NT2/D1 (cell line): ENCODE measurements at places on chromosomes 11 and 22.

DNA sequence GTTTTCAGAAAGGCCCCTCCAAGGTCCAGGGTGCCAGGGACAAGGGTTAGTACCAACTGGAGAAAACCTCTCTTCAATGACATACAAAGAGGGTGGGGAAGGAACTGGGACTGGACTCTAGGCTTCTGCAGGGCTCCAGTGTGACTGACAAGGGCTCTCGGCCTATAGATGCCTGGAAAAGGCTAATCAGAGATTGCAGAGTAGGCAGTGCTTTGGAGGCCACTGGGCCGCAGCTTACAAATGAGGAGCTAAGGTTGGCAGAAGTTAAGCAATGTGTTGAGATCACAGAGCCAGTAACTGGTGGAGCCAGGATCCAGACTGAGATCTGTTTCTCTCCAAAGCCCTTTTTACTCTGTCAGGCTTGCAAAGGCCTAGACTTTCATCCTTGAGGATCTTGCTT lies 7.4 kb upstream of the DGKZ start:
- no peak for DNase-seq

DNA sequence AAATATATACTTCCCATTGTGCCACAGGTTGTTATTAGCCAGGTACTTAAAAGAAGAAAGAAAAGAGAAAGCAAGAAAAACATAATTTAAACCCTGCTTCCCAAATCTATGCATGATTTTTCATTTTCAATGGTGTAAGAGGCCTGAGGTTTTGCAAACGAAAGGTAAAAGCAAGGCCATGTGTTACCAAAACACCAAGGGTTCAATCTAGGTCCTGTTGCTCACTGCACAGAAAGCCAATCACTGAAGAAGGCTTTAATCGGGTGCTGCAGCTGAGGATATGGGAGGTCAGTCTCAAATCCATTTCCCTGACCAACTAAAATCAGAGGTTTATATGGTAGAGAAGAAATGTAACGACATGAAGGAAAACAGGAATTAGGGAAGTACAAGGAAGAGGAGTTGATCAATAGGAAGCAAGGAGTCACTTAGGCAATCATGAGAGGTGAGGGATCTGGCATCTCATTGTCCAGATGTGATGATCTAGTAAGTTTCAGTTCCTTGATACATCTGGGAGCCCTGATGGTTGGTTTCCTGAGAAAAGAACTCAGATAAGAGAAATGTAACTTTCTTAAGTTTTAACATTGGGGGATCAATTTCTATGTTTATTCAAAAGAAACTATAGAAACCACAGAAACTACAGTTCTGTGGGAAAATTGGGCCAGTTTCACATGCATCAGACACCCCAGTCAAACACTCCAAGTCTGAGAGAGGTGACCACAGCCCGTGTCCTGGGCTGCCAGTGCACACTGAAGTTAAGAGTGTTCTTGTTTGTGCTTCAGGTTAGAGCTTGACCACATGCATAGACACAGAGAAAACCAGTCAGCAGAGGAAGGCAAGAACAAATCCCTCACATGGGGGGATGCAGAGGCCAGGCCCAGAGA lies 18.1 kb upstream of the DKK3 start:
- DNase-seq = no peak

- no peak for DNase-seq
Observed at GRCh38 chr11:63404161-63404935, 34.8 kb downstream of the SLC22A9 start.

DNA sequence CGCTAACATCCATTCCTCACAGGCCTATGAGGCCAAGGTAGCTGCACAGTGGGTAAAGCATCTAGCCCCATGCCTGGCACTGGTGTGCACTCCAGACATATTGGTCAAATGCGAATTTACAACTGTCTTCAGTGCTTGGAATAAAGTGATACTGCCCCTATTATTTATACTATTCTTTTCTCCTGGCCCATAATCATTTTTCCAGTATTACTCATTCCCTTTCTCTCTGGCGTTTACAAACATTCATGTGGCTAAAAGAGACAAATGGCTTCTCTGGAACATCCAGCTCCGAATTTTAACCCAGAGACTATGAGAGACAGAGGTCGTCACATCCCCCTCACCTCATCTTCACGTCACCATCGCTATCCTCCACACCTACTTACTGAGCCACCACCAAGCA lies 87.2 kb upstream of the PITPNB start:
- DNase-seq = no peak

DNA sequence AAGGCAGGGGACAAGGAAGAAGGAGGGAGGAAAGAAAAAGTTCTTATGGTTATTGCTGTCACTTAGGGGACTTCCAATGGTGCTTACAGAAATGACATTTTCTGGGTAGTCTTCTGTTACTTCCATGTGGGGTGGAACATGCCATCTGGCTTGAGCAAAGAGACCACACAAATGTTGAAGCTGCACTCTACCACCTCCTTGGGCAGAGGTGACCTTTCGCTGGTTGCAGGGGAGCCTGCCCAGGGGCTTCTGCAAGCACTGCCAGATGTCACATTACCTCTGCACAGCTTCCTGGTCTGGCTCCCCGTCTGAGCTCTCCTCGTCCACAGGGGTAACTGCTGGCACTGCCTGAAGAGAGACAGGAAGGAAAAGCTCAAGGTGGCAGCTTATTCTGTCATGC lies 32.6 kb upstream of the APOA1 start:
- no peak for DNase-seq

DNA sequence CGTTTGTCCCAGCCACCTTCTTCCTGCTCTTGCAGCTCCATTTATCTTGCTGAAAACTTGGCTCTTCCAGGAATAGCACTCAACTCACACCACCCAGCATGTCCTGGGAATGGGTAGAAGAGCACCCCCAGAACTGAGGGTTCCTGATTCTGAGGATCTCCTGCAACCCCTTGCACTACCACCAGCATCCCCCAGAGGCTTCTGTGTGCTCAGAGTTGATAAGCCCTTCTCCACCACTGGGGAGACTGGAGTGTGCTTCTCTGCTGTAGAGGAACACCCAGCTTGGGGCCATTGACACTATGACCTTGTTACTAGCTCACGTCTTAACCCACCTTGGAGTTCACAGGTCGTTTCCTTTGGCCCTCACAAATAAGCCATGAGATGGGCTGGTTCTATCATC lies 121.0 kb downstream of the GRIK4 start:
- DNase-seq = no peak

DNA sequence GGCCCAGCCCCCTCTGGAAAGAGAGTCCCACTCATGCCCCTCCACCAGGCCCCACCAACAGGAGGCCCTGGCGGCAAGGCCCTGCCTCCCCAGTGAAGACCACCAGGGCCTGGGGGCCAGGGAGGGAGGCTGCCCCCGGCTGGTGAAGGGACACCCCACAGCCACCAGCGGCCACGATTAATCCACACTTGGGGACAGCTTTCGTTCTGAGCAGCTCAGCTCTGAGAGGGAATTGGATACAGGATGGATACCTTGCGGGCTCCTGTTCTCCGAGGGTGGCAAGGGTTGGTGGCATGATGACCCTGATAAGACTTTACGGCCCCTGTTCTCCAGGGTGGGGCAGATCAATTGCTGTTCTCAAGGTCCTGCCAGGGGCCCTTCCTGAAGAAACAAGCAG lies 6.9 kb upstream of the NLRP6 start:
- DNase-seq = no peak

- no peak for DNase-seq
Observed at GRCh38 chr11:83540728-83541127, 254.6 kb upstream of the CCDC90B start.

DNA sequence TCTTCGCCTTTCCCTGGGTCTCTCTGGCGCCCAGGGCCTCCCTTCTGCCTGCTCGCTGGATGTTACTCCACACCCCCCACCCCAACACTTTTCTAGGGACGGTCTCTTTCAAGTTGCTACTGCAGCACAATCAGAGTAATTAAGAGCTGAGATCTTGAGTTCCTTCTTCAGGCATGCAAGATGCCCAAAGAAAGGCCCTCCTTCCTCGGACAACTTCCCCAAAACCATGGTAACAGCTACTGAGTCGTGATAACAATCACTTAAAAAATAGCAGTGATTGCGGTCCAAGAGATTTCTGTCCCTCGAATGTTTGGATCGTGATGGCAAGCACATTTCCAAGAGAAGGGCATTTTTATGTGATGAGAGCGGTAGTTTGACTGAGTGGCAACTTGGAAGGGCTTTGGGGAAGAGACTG lies 638 bp upstream of the TENM4 start:
- no peak for DNase-seq

- DNase-seq = peak; percentile 49
Observed at GRCh38 chr22:29306835-29307595, 565 bp downstream of the GAS2L1 start.

DNA sequence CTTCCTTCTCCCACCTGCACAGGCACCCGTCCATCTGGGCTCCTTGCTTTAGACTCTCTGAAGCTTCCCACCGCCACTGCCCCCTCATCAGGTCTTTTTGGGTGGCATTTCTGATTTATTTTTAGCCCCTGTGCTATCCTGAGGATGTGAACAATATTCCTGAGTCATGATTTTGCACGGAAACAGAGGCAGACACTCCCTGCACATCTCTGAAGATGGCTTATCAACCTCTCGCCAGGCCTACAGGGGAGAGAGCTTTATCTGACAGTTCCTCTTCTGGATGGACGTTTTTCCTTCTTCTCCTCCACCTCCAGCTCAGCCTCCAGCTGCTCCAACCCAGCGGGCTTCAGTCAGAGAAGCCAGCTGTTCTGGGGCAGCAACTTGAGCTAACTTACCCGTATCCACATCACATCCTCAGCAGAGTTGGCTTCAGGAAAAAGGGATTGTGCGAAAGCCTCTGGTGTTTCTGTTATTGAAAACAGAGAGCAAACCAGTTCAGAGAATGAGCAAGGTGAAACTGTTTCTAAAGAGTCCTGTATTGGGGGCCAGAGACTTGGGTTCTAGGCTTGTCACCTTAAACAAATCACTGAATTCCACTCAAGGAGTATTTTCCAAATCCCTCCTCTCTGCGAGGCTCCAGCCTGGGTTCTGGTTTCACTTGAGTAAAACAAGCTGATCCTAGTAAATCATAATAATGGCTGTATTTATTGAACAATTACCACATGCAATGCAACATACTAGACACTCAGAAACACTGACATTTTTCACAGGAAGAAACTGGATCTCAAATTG lies 33.1 kb upstream of the ETS1 start:
- no peak for DNase-seq

DNA sequence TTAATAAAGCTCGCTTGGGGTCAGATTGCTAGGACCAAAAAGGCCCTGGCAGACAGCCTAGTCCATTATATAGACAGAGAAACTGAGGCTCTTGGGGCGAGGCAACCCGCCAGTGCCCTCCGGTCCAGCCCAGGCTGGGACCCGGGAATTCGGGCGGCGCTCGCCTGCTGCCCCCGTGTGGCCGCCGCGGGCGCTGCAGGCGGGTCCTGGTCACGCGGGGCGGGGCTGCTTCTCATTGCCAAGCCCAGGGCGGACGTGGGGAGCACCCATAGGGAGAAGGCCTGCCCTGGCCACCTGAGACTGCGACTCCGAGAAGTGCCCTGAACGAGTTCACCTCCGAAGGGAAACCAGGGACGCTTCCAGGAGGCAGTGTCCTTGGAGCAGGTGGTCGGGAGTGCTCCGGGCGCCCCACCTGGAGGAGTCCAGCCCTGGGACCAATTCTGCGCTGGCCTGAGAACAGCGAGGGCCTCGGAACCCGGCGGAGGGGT lies 36.0 kb upstream of the CSNK1E start:
- DNase-seq = no peak

DNA sequence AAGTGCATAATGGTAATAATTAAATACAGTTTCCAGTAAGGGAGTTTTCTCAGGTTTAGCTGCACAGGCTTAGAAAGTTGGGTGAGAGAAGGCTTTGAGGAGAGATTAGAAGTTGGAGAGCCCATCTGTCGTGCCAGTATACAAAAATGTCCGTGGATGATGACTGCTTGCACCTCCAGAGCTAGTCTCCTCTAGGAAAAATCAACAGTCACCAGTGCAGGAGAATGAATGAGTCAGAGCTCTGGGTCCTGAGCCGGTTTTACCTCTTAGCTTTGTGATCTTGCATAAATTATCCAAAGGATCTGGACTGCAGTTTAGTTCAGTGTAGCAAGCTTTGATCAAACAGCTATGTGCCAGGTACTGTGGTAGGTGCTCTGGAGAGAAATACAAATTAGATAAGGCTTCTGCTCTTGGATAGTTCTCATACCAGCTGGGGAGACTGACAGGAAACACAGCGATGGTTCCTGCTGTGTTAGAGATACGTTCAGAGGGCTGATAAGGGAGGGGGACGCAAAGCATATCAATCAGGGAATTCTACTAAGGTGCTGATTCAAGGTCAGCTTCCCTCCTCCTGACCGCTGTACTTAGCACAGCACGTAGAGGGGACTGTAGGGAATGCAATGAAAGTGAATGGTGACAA lies 125.9 kb downstream of the TEAD1 start:
- no peak for DNase-seq

- no peak for DNase-seq
Observed at GRCh38 chr11:121465709-121466062, 12.9 kb upstream of the SORL1-AS1 start.

DNA sequence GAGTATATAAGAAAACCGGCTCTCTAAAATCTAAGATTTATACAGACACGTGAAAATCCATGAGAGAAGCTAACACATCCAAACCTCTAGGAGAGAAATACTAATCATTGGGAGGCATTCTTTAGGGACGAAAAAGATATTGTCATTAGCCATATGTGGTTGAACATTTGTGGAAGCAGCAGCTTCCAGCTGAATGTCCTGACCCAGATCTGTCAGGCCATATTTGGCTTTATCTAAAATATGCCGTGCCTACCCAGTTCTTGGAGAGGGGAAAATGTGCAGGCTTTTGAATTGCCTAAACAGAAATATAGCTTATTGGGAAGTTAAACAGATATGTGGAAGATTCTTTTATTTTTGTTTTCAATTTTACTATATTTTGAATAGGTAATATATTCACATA lies 6.4 kb downstream of the CCDC89 start:
- DNase-seq = no peak

GRCh38 chr11:27040302-27041115 lies at the start of gene BBOX1:
BBOX1 (plus strand) TSS chr11:27040815; CDS start chr11:27055431, 14,616 bp downstream.
- no peak for DNase-seq

DNA sequence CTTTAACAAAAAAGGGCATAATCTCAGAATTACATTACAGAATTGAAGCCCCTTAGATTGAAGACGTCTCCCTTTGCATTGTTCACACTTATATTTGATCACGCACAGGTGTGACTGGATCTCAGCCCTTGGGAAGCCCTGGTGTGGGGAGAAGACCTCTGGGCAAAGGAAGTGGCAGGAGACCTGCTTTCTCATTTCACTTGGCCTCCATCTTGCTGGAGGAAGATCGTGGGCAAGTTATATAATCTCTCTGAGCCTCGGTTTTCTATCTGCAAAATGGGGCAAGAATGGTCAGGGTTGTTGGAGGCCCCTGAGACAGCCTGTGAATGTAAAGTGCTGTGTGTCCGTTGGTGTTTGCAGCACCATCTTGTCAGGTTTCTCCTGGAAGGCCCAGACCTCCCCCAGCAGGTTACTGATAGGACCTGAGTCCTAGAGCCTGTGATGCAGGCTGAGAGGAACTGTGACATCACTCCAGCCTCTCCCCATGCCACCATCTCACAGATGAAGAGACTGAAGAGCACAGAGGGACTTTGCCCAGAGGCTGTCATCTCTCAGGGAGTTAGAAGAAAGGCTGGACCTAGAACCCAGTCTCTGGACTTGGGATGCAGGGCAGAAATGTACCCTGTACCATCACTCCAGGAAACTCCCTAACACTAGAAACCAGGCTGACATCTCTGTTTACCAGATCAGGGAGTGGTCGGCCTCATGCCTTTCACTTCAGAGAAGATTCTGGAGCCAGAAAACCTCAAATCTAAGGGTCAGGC lies 1.1 kb upstream of the APOA1 start:
- DNase-seq = no peak

- DNase-seq = no peak
Observed at GRCh38 chr11:5643585-5643984, 18.8 kb downstream of the TRIM34 start.

- no peak for DNase-seq
Observed at GRCh38 chr11:67098799-67099429, 20.1 kb upstream of the KDM2A start.

- peak; percentile 35 for DNase-seq
Observed at GRCh38 chr11:131038597-131038996, 122.3 kb upstream of the SNX19 start.
